Activated T-cell treated with anti-CD3 and anti-CD28 coated beads for 24 hours (primary cell): ENCODE measurements at places on chromosomes 5 and 9.

GRCh38 chr9:97385626-97386264 is 26.2 kb upstream of the TDRD7 start:
- DNase-seq, result no peak

- no peak for DNase-seq
These were observed at the start of gene ADAMTSL1 for GRCh38 chr9:18473652-18474279. ADAMTSL1 (plus strand) TSS chr9:18474153; CDS start chr9:18474233, 80 bp downstream.

- no peak for DNase-seq
These were observed 163.5 kb downstream of the CD180 start for GRCh38 chr5:67032921-67033664.

- DNase-seq, result no peak
These were observed 93.6 kb upstream of the ANKRD55 start for GRCh38 chr5:56326770-56327169.

- DNase-seq, result no peak
These were observed 17.9 kb upstream of the GFPT2 start for GRCh38 chr5:180370861-180371641.

- no peak for DNase-seq
These were observed 23.0 kb downstream of the TMOD1 start for GRCh38 chr9:97524424-97524823.

- no peak for DNase-seq
These were observed 95.0 kb downstream of the C5orf15 start for GRCh38 chr5:133873449-133873848.

DNA sequence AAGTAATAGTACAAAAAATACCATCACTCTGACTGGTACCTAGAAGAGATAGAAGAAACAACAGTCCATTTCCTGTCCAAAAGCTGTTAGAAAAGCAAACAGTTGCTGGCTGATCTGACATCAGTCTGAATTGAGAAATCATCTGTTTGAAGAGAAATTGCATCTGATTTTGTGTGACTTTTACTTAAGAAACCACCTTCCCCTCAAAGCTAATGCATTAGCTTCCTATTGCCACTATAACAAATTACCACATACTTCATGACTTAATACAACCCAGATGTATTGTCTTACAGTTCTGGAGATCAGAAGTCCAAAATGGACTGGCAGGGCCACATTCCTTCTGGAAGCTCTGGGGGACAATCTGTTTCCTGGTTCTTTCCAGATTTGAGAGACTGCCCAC is 385.9 kb upstream of the TLE4 start:
- DNase-seq, result no peak

- no peak for DNase-seq
These were observed 220.6 kb upstream of the TRIM32 start for GRCh38 chr9:116466271-116467235.

DNA sequence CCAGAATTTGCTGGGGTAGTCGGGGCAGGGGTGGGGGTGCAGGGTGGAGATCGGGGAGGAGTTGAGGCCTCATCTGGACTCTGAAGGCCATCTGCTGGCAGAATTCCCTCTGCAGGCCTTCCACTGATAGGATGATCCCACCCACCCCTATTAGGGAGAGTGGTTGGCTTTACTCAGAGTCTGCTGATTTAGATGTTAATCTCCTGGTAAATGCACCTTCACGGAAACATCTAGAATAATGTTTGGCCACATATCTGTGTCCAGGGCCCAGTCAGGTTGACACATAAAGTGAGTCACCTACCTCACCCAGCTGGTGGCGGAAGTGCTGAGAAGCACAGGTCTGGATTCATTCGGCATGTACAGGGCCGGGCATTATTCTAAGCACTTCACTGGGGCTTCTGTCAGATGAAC is 50.0 kb downstream of the DAPK1 start:
- DNase-seq, result no peak

DNA sequence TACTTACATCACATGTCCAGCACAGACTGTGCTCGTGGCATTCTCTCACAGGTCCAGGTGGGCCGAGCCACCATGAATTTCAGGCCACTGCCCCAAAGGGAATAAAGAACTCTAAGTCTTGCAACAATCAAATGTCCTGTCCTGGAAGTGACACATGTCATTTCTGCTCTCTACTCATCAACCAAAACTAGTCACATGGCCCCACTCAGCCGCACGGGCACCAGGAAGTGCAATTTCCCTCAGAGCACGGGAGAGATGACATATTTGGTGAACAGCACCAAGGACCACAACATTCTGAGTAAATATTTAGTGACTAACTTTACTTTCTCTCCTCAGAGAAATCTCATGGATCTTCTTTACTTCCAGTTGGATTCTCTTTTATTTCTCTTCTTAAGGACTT is 131.1 kb upstream of the TUT7 start:
- DNase-seq, result no peak

DNA sequence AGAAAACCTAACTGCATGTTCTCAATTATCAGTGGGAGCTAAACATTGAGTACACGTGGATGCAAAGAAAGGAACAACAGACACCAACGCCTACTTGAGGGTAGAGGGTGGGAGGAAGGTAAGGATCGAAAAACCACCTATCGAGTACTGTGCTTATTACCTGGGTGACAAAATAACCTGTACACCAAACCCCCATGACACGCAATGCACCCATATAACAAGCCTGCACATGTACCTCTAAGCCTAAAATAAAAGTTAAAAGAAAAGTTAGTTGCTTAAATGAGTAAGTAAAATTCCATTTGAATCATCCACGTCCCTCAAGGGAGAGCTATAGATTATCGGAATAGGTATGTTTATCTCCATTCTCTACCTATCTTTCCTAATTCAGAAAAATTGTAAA is 210.2 kb upstream of the ADCY2 start:
- no peak for DNase-seq

GRCh38 chr9:88807426-88807825 is 183.8 kb upstream of the S1PR3 start:
- no peak for DNase-seq

- DNase-seq, result no peak
These were observed 4.2 kb upstream of the CTNNAL1 start for GRCh38 chr9:109017493-109017892.

GRCh38 chr9:98522487-98522886 is 186.2 kb downstream of the GABBR2 start:
- DNase-seq, result no peak

DNA sequence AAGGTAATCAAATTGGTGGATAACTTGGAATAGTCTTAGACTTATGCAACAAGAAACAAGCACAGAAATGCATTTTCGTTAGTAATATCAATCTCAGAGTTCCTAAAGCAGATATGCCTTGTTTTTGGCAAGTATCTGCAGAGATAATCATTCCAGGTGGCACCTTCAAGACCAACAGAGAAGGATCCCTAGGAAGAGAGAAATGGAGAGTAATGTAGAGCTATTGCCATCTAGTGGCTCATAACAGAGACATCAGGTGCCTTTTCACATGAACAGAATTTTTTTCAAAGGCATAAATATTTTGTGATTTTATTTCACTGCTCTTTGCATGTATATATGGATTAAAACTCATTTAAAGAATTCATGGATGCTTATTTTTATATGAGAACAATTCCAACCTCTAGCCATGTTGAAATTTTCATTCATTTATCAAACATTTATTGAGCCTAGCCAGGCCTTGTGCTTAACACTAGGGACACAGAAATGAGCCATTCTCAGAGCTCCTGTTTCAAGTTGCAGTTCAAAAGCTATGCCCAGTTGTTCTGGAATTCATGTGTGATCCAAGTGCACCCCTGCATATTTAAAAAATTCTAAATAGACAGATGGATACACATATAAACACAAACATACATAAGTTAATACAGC is 117.5 kb upstream of the OR13F1 start:
- no peak for DNase-seq

- DNase-seq, result no peak
These were observed 89.6 kb downstream of the EFNA5 start for GRCh38 chr5:107580889-107581820.

GRCh38 chr5:97194366-97194765 is 11.3 kb upstream of the RIOK2 start:
- no peak for DNase-seq

DNA sequence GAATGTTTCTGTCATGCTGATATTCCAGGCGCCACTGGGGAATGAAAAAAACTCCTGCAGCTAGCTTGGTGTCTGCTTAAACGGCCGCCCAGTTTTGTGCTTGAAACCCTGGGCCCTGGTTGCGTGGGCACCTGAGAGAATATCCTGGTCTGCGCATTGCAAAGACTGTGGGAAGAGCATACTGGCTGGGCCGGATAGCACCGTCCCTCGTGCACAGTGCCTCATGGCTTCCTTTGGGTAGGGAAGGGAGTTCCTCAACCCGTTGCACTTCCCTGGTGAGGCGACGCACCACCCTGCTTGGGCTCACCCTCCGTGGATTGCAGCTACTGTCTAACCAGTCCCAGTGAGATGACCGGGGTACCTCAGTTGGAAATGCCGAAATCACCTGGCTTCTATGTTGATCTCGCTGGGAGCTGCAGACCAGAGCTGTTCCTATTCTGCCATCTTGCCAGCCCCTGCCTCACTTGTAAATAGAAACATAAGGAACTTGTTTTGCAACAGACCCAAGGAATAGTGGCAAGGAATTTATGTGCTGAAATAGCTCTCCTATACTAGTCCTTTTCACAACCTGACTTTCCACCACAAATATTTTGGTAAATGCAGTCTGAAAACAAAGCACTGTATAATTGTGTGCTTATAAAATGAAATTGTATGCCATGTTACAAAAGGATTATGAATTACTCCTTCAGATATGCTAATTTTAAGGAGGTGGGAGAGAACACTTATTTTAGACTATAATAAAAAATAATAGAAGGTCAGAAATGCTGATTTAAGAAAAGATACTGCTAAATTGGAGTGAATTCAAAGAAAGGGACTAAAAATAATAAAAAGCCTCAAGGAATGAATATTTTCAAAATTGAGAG is 90.3 kb downstream of the ADAMTSL1 start:
- DNase-seq, result no peak

GRCh38 chr9:13063880-13064459 is 215.5 kb downstream of the MPDZ start:
- DNase-seq, result no peak

DNA sequence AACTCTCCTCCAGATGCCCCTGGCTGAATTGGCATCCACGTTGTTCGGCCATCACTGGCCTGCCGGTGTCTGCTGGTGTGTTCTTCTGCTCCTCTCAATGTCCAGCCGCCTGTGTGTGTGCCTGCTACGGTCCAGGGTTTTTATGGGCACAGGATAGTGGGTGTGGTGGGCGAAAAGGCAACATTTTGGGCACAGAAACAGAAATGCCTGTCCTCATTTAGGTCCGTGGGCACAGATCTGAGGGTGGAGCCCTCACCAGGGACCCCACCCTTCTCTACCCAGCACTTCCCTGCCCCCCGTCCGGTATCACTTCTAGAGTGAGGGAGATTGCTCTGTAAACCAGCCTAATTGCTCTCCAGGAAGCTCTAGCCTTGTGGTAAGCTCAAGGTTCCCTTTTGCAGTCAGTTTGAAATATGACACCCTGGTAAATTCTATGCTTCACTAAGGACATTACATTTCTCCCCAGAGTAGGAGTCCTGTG is 410.1 kb downstream of the MAT2B start:
- no peak for DNase-seq

DNA sequence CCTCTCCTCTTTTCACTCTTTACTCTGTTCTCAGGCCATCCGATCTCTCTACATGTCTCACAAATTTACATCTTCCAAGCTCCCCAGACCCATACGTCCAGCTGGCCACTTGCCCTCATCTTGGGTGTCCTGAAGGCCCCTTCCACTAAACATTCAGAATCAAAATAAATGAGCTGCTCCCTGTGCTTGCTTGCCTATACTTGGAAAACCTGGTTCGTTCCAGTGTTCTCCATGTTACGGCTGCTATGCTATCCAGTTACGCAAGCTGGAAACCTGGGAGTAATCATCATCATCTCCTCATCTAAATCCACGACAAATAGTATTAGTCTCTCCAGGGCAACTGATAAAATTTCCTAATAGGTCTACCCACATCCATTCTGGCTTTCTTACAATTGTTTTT is 165.0 kb upstream of the FBXL17 start:
- DNase-seq, result no peak

DNA sequence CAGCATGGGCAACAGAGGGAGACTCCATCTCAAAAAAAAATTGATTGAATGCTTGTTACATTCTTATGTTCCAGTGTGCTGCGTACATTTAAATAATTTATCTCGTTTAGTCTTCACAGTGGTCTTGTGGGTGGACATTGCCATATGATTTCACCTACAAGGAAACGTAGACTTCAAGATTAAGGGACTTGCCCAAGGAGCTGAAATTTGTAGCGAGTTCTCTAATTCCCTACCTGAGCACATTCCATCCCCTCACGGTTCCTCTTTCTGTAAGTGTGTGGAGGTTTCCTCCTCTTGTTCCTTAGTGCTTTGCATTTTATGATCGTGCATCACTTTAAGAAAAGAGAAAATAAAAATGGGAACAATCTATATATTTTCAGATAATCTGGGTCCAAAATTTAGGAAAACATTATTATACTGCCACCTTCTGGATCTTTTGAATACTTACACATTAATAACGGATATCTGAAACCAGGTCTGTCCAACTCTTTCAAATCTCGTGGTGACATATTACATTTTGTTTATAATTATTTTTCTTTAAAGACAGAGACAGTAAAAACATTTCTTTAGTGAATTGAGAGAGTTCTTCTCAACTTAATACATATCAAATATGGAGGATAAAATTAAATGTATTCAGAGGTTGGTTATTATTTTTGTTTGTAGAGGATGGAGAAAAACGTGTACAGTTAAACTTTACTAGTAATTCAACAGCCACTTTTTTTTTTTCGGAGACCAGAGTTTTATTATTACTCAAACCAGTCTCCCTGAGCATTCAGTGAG is 29.9 kb upstream of the C7 start:
- no peak for DNase-seq

DNA sequence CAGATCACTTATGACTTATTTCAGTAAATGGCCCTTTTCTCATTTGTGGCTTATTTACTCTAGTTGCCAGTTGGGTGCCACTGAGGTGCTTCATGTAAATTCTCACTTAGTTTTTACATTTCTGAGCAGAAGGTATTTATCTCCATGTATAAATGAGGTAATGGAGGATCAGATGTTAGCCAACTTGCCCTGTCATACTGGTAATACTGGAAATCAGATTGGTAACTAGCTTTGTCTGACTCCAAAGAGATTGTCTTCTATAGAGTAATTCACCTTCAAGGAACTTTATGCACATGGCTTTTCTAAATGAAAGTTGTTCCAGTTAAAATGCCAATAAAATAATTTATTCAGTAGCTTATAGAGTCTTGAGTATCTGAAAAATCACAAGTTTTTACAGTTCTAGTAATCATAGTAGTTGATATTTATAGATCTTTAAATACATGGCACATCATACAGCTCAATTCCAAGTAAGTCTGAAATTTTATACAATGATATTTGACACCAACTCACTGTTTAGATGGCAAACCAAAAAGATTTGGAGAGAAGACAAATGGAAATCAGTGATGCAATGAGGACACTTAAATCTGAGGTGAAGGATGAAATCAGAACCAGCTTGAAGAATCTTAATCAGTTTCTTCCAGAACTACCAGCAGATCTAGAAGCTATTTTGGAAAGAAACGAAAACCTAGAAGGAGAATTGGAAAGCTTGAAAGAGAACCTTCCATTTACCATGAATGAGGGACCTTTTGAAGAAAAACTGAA is 28.8 kb downstream of the RAB14 start:
- DNase-seq, result no peak
